ENCODE measurements at places on chromosomes 12 and 14.

- no peak for DNase-seq
These were observed 51.2 kb downstream of the DRAM1 start for GRCh38 chr12:101928556-101928955.

GRCh38 chr14:57413849-57414248 lies 23.5 kb downstream of the NAA30 start:
- DNase-seq: no peak

DNA sequence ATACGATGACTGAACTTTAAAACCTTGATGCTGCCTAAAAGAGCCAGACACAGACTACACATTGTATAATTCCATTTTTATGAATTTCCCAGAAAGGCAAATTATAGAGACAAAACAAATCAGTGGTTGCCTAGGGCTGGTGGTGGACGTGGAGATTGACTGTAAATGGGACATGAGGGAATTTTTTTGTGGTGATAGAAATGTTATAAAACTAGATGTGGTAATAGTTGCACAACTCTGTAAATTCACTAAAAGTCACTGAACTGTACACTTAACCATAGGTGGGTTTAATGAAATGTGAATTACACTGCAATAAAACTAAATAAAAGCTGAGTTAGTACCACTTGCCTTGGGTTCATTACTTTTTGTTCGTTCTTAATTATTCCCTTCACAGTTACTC lies 72.1 kb downstream of the PLEKHA5 start:
- no peak for DNase-seq

DNA sequence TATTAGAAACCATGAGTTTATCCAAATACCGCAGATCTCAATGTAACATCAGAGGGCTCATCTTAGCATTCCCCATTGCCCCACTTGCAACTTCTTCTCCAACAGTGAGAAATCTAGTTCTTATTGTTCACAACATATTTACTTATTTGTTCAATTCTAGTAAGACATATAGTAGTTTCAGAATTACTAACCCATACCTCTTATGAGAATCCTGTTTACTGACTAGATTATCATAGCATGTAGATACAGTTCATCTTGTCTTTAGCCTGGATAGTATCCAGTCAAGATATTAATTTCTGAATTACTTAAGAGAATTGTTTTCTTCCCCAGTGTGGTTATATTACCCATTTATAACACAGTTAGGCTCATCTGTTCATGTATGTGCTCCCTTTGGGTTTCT lies 80.6 kb downstream of the NIN start:
- no peak for DNase-seq

- no peak for DNase-seq
These were observed 23.5 kb downstream of the CCDC92 start for GRCh38 chr12:123948796-123949769.

DNA sequence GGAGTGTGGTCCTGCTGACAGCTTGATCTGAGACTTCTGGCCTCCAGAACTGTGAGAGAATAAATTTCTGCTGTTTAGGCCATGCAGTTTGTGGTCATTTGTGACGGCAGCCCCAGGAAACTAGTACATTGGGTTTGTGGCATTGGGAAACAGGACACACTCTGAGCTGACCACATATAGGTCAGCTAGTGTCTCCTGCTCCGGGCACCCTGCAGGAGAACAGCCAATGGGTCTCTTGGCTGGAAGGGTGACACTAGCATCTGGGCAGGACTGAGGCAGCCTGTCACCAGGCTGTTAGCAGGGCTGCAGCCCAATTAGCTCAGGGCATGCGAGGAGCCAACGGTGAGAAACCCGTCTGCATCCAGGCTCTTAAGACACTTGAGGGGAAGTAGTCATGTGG lies 83.2 kb downstream of the PITPNM2 start:
- DNase-seq: no peak

DNA sequence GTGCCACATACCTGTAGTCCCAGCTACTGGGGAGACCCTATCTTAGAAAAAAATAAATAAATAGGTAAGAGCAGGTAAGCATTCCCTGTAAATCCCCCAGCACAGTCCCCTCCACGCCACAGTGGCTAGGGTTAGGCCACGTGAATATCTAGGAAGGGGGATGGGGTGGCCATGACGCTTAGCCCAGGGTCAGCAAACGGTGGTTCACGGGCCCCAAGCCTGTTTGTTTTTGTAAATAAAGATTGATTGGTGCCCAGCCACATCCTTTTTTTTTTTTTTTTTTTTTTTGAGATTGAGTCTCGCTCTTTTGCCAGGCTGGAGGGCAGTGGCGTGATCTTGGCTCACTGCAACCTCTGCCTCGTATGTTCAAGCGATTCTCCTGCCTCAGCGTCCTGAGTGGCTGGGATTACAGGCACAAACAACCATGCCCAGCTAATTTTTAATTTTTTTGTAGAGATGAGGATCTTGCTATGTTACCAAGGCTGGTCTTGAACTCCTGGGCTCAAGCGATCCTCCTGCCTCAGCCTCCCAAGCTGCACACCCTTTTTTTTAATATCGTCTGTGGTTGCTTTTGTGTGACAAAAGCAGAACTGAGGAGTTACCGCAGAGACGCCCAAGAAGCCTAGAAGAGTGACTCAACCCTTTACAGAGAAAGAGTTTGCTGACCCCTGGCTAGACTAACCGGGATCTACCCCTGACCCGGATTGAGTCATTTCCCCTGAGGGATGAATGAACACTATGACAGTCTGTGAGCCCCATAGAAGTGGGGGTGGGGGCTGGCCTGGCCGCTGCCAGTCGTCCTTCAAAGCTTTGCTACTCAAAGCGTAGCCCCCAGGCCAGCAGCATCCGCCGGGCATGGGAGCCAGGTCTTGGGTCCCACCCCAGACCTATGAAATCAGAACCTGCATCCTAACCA lies 113.7 kb upstream of the NCOR2 start:
- DNase-seq: no peak

DNA sequence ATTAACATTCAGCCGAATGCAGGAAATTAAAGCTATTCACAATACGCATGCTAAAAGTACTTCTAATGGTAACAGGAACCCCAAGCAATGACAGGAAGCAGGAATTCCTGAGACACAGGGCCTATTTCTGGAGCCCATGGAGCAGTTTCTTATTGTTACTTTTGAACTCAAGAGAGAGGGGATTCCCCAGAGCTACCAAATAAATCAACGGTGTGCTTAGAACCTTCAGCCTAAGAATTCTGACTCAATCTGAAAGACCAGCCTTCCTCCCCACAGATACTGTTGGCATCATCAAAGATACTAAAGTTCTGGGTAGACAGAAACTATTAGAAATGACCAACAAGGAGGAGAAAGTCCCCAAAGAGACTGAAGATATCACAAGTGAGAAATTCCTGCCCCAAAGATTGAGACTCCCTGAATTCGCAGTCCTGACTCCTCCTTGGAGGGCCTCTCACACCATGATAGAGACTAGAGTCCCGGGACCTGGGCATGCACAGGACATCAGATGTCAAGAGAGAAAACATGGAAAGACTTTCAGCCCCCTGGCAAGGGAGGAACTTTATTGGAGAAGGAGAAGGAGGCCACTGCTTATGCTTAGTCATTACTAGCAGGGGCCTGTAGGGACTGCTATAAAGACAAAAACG lies 32.7 kb downstream of the RTRAF start:
- no peak for DNase-seq

DNA sequence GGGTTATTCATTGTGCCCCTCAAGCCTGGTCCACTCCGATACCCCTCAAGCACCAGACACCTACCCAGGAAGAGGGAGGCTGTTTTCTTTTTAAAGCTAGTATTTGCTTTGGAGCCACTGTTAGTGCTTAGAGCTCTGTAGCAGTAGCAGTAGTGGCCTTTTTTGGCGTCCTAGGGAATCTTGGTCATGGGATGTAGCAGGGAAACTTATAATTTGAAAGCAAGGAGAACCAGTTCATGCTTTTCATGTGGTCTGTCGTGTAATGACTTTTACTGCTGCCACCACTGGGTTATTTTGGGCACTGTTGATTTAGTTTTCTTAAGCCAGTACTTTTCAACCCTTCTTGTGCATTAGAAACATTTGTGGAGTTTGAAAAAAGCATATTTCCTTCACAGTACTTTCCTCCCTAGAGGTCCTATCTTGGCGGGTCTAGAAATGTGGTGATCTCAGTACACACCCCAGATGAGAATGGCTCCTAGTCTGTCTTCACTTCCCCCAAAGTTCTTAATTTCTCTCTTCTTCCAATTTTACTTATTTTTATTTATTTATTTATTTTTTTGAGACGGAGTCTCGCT lies 49.7 kb downstream of the MARK3 start:
- no peak for DNase-seq

DNA sequence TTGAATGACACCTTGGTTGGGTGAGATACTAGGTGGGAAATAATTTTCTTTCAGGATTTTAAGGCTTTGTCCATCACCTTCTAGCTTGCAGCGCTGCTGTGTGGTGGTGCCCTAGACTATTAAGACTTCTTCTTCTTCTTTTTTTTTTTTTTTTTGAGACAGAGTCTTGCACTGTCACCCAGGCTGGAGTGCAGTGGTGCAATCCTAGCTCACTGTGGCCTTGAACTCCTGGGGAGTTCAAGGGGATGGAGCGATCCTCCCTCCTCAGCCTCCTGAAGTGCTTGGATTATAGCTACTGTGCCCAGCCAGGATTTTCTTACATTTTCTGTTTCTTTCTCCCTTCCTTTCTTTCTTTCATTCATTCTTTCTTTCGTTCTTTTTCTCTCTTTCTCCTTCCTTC lies 10.3 kb upstream of the MTA1 start:
- no peak for DNase-seq

- DNase-seq: no peak
These were observed 90.0 kb downstream of the RIN3 start for GRCh38 chr14:92603309-92604242.

GRCh38 chr12:110865521-110865920 lies 18.7 kb downstream of the CCDC63 start:
- DNase-seq: no peak

- DNase-seq: no peak
These were observed 74.4 kb upstream of the ANO4 start for GRCh38 chr12:100720016-100720654.

DNA sequence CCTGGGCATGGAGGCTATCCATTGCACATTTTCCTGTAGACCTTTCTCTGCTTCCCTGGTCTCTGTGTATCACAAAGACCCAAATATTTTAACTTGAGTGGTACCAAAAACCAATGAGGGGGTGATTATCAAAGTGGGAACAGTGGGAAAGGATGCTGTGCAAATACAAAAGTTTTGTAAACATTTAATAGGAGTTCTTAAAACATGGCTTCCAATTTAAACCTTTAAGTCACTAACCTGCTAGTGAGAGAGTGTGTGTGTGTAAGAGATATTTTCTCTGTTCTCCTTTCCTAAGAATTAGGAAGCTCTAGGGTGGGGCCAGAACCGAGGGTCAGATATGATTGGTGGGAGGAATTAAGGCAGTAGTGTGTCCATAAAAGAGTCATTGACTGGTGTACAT lies 64.5 kb upstream of the ARHGAP5 start:
- DNase-seq: no peak

DNA sequence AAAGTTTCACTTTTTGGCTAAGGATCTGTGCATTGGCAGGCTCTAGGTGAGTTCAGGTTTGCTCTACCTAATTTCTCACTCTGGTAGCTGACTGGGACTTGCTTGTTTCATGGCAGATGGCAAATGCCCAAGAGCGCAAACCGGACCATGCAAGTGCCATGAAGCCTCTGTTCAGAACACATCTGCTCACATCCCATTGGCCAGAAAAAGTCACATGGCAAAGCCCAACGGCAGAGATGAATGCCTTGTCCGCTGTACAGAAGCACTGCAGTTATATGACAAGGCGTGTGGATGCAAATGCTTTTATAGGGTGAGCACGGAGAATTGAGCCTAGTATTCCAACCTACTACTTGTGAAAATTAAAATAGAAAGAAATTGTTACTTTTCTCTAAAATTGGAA lies 202.2 kb upstream of the HMGA2 start:
- DNase-seq: no peak

- no peak for DNase-seq
These were observed 70.0 kb upstream of the GALNT9 start for GRCh38 chr12:132399092-132400010.

DNA sequence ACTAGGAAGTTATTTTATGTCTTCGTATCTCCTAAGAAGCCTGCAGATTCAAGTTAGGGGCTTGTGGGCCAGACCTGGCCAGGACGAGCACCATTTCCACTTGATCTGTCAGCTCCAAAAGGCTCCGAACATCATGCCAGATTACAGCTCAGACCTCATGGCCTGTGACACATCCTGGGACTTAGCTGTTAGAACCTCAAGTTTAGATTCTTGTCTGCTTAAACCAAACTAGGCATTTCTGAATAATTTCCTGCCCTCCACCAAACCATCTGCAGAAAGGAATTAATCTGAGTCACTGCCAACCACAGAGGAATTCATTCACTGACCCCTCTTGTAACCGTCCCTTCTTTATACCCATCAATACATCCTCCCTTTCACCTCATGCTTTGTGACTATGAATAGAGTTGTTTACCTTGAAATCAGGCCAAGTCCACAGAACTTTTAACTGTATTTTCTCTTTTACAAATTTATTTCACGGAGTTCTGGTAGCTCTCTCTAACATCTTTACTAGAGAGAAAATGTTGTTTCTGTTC lies 120.3 kb downstream of the FBXL14 start:
- DNase-seq: no peak

GRCh38 chr12:106274575-106275121 lies 26.8 kb upstream of the CKAP4 start:
- DNase-seq: no peak

- no peak for DNase-seq
These were observed 74.6 kb downstream of the BRMS1L start for GRCh38 chr14:35900741-35901140.

DNA sequence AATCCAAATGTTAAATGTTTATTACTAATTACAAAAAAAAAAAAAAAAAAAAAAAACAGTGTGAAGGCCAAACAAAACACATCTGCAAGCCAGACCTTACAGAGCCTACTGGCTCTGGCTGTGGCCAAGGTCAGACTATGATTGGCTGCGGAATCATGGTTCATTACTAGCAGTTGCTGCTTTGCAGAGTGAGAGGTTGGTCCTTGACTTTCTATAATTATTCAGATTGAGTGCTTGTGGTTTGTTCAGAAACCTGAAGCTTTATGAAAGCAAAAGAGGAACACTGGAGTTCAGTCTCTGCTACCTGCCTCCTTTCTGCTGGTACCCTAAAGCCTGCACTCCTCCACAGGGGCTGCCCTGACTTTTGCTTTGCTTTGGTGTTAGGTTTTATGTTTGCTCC lies 550.9 kb downstream of the BCL11B start:
- no peak for DNase-seq

Measured in NCI-H1417 treated with DMSO at 0.1 percent for 48 hours (cell line).